ENCODE measurements at places on chromosomes 11 and 22.

- no peak overlapping the region for H3K4me3 ChIP-seq
- H3K27ac ChIP-seq = no peak overlapping the region
- no peaks in the 10 kb centered on the region for H3K27me3 ChIP-seq
Observed at GRCh38 chr11:113377681-113378412, 9.7 kb upstream of the ANKK1 start.

DNA sequence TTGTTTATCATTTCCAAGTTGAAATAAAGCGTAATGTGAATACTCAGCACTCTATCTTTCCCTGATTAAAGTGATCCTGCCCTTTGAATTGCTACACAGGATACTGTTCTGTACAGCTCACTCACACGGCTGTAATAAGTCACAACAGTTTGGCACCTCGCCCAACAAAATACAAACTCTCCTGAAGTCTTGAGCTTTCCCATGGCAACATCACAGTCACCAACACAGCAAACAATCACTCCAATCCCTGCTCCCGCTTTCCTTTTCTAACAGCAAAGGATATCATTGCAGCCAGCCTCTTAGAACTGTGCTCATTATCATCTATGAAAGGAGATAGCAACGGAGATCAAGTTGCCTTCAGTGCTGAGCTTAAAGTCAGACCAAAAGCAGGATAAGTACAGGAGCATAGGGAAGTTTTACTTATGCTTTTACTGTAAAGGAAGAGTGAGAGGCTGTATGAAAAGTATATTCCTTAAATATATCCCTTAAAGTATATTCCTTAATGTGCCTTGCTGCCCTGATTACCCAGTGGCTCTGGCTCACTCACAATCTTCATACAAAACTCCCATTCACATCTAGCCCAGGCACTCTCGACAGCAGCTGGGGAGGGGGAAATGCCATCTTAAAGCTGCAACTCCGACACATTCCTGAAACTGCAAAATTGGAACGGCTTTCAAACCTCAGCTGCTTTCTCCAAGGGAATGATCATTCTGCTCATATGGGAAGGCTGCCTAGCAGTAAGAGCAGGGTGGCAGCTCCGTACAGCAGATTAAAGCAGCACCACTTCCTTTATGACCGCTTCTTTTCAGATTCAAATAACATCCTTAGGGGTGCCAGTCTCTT lies 35.8 kb downstream of the MAML2 start:
- H3K27ac ChIP-seq = peak overlapping the region; percentile 30
- peak; percentile 95 for DNase-seq
- no peaks in the 10 kb centered on the region for H3K36me3 ChIP-seq
- H3K27me3 ChIP-seq = no peaks in the 10 kb centered on the region

- H3K4me1 ChIP-seq = no peaks in the 10 kb centered on the region
- H3K36me3 ChIP-seq = no peaks in the 10 kb centered on the region
- no peaks in the 10 kb centered on the region for H3K27me3 ChIP-seq
Observed at GRCh38 chr11:25691959-25692358, 640.0 kb upstream of the ANO3 start.

GRCh38 chr11:111632516-111633220 lies 30.4 kb downstream of the SIK2 start:
- no peaks in the 10 kb centered on the region for H3K27me3 ChIP-seq
- no peaks in the 10 kb centered on the region for H3K36me3 ChIP-seq
- DNase-seq = no peak
- no peak overlapping the region for H3K27ac ChIP-seq
- H3K4me1 ChIP-seq = no peaks in the 10 kb centered on the region

DNA sequence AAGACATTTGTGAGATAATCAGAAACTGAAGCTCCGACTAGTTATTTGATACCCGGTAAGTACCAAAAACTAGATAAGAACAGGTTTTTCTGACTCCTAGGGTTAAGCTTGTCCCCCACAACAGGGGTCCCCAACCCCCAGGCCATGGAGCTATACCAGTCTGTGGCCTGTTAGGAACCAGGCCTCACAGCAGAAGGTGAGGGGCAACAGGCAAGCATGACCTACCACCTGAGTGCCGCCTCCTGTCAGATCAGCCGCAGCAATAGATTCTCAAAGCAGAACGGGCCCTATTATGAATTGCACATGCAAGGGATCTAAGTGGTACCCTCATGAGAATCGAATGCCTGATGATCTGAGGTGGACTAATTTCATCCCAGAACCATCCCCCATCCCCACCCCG lies 1.2 kb upstream of the MS4A10 start:
- H3K27me3 ChIP-seq = no peaks in the 10 kb centered on the region
- H3K4me1 ChIP-seq = no peaks in the 10 kb centered on the region
- H3K4me3 ChIP-seq = no peak overlapping the region
- no peak overlapping the region for H3K27ac ChIP-seq

DNA sequence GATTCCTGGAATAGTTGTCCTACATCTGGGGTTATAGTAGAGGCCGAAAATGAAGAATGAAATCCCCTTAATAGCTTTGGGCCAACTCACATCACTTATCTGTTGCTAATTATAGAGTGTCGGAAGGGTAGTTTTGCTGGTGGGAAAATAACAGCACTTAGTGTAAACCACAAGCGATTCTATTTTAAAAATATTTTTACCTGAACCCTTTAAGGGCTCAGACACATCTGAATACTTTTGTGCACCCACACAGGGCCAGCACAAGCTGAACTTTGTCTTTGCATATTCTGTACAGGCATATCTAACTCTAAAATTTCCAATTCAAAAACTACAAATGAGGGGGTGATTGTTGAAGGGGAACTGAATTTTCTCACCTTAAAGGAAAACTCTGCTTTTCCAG lies 27.6 kb downstream of the SLC6A5 start:
- H3K4me3 ChIP-seq = no peak overlapping the region
- H3K27me3 ChIP-seq = no peaks in the 10 kb centered on the region
- no peak for DNase-seq
- H3K4me1 ChIP-seq = peaks cover under 1% of the 10 kb centered on the region

GRCh38 chr11:35166369-35167360 lies 27.7 kb downstream of the CD44 start:
- no peak for DNase-seq
- peaks cover 16% of the 10 kb centered on the region for H3K4me1 ChIP-seq
- no peak overlapping the region for H3K27ac ChIP-seq
- H3K4me3 ChIP-seq = no peak overlapping the region
- no peaks in the 10 kb centered on the region for H3K27me3 ChIP-seq

DNA sequence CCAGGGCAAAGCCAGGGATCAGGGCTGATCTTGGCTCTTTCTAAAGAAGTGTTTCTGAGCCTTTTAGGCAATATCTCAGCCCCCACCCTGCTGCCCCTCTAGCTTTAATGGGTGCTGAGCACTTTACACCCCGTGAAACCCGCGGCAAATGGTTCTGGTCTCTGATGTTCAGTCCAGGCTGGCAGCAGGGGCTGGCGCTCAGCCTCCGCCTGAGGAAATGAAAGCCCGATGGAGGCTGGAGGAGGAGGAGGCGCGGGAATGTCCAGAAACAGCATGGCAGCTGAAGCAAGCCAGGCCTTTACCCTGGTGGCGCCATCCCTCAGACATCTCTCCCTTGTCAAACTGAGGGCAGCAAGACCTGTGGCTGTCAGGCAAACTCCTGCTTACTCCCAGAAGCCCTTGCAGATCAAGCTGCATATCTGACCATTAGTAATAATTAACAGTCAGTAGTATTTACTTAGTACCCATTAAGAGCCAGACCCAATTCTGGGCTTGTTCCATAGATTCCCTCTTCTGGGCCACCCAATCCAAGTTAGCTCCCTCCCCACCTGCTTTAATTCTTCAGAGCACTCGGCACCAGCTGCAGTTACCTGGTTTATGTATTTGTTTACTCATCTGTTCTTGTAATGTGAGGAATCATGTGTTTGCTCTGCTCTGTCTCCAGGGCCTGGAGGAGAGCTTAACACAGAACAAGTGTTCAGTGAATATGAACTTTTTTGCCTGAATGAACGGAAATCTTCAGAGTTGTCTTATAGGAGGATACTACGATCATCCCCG lies 15.0 kb upstream of the ALX4 start:
- H3K36me3 ChIP-seq = no peaks in the 10 kb centered on the region
- H3K27me3 ChIP-seq = peaks cover 67% of the 10 kb centered on the region
- no peak overlapping the region for H3K4me3 ChIP-seq
- H3K4me1 ChIP-seq = no peaks in the 10 kb centered on the region
- H3K27ac ChIP-seq = no peak overlapping the region

DNA sequence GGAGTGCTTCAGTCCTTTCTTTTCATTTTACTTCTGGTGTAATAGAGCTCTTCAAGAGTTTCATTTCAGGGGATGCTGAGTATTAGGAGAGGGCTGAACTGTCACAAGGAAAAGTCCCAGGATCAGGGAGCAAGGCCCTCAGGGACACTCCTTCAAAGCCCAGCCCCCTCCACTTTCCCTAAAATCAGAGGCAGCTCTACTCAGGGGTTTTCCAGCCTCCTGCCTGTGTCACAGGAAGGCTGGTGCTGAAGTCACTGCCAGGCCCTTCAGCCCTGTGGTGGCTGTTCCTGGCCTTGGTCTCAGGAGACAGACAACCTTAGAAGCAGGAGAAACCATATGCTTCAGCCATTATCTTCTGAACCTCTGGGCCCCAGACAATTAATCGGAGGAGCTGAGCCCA lies 36.4 kb upstream of the KIRREL3 start:
- no peaks in the 10 kb centered on the region for H3K4me1 ChIP-seq
- no peaks in the 10 kb centered on the region for H3K36me3 ChIP-seq
- H3K27me3 ChIP-seq = no peaks in the 10 kb centered on the region
- DNase-seq = no peak

DNA sequence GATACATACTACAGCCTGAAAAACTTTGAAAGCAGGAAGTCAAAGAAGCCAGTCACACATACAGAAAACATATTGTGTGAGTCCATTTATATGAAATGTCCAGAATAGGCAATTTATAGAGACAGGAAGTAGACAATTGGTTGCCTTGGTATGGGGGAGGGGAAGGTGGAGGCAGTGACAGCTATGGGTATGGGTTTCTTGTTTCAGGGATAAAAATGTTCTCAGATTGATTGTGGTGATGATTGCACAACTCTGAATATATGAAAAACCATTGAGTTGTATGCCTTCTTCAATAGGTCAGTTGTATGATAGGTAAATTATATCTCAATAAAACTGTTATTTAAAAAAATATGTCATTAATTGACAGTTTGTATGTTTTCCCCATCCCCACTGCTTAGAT lies 137.6 kb downstream of the SNX19 start:
- H3K4me1 ChIP-seq = peaks cover 7% of the 10 kb centered on the region
- H3K27ac ChIP-seq = no peak overlapping the region
- no peaks in the 10 kb centered on the region for H3K36me3 ChIP-seq
- DNase-seq = no peak
- no peak overlapping the region for H3K4me3 ChIP-seq
- H3K27me3 ChIP-seq = no peaks in the 10 kb centered on the region

- DNase-seq = peak; percentile 54
- no peaks in the 10 kb centered on the region for H3K36me3 ChIP-seq
- H3K4me1 ChIP-seq = no peaks in the 10 kb centered on the region
- H3K4me3 ChIP-seq = no peak overlapping the region
- no peaks in the 10 kb centered on the region for H3K27me3 ChIP-seq
- no peak overlapping the region for H3K27ac ChIP-seq
Observed at GRCh38 chr11:15884777-15885540, 471.4 kb downstream of the SOX6 start.

DNA sequence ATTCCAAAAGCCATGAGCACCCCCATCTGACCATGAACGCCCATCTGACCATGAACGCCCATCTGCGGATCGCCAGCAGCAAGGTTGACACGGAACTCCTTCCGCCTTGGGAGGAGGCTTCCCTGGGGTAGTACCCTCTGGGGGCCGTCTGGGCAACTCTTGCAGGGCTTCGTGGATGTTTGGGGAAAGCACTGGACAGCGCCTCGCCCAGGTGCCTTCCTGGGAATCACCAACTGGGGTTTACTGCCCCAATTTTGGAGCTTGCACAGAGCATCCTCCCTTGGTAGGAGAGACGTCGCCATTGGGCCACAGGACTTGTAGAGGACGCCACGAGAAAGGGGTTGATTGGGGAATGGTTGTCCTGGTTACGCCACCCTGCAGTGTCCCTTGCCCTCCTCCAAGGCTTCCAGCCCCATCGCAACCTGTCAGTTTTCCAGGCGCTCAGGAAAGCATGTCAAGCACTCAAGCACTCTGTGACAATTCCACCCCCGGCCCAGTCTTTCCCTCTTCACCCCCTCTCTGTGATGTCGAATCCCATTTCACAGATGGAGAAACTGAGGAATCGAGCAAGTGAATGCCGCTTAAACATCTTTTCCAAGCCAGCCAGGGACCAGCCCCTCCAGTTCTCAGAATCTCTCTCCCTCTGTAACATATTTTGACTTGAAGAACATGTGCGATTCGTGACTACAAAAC lies 914 bp upstream of the PRDM11 start:
- no peaks in the 10 kb centered on the region for H3K4me1 ChIP-seq
- no peak overlapping the region for H3K27ac ChIP-seq
- H3K27me3 ChIP-seq = no peaks in the 10 kb centered on the region
- DNase-seq = peak; percentile 92
- H3K4me3 ChIP-seq = no peak overlapping the region

DNA sequence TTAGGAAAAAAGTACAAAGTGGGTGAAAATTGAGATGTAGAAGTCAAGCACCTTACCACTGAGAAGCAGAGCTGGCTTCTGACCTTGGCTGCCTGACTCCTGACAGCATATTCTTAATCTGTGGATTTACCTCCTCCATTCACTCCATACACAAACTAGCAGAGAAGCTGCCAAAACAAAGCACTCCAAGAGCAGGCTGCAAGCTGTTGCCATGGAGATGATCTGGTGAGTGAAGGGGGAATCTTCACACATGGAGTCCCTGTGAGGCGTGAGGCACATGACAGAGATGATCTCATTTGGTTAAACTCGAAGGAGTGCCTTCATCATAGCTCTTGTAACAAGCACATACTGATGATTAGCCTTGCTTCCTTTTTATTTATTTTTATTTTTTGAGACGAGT lies 16.1 kb downstream of the COMMD9 start:
- peak; percentile 74 for DNase-seq
- no peaks in the 10 kb centered on the region for H3K4me1 ChIP-seq
- no peak overlapping the region for H3K27ac ChIP-seq
- no peaks in the 10 kb centered on the region for H3K36me3 ChIP-seq
- H3K4me3 ChIP-seq = no peak overlapping the region

- no peak overlapping the region for H3K4me3 ChIP-seq
- no peaks in the 10 kb centered on the region for H3K4me1 ChIP-seq
- DNase-seq = no peak
- H3K27ac ChIP-seq = no peak overlapping the region
- H3K27me3 ChIP-seq = no peaks in the 10 kb centered on the region
- H3K36me3 ChIP-seq = no peaks in the 10 kb centered on the region
Observed at GRCh38 chr11:115709297-115709696, 205.1 kb upstream of the CADM1 start.

GRCh38 chr11:14212986-14213385 lies 146.0 kb downstream of the RRAS2 start:
- no peak overlapping the region for H3K27ac ChIP-seq
- no peak overlapping the region for H3K4me3 ChIP-seq
- no peak for DNase-seq

GRCh38 chr11:131581046-131581445 lies 210.6 kb downstream of the NTM start:
- H3K27me3 ChIP-seq = no peaks in the 10 kb centered on the region
- H3K4me1 ChIP-seq = peaks cover 2% of the 10 kb centered on the region
- H3K36me3 ChIP-seq = no peaks in the 10 kb centered on the region
- no peak overlapping the region for H3K27ac ChIP-seq

GRCh38 chr11:134502153-134502550 lies 90.1 kb upstream of the B3GAT1 start:
- H3K4me3 ChIP-seq = no peak overlapping the region
- H3K4me1 ChIP-seq = no peaks in the 10 kb centered on the region
- DNase-seq = no peak
- H3K27ac ChIP-seq = no peak overlapping the region
